Thymus (tissue), 14 donors: ENCODE measurements at places on chromosomes 2 and 18.

DNA sequence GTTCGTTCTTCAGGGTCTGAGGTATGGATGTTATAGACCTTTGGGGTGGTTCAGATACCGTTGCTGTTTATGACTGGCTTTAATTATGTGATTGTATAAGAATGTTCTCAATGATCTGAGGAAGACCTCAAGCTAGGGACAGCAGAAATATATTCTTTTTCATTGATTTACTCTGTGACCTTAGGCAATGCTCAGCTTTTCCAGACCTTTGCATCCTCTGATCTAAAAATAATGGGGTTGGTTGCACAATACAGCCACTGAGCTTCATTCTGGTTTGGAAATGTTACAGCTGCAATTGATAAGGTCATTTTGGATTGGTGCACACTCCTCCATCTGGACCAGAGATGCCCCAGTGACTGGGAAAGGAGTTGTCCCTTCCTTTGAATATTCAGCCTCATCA is 17.2 kb upstream of the CABYR start:
- no peak for DNase-seq
- no peaks in the 10 kb centered on the region for H3K4me1 ChIP-seq
- no peak overlapping the region for H3K4me3 ChIP-seq
- H3K36me3 ChIP-seq = peaks cover 46% of the 10 kb centered on the region
- no peaks in the 10 kb centered on the region for H3K27me3 ChIP-seq

GRCh38 chr2:25363733-25364132 is 22.0 kb upstream of the DNMT3A start:
- H3K36me3 ChIP-seq = no peaks in the 10 kb centered on the region
- peaks cover 13% of the 10 kb centered on the region for H3K4me1 ChIP-seq
- no peaks in the 10 kb centered on the region for H3K27me3 ChIP-seq
- H3K4me3 ChIP-seq = no peak overlapping the region
- DNase-seq = no peak

DNA sequence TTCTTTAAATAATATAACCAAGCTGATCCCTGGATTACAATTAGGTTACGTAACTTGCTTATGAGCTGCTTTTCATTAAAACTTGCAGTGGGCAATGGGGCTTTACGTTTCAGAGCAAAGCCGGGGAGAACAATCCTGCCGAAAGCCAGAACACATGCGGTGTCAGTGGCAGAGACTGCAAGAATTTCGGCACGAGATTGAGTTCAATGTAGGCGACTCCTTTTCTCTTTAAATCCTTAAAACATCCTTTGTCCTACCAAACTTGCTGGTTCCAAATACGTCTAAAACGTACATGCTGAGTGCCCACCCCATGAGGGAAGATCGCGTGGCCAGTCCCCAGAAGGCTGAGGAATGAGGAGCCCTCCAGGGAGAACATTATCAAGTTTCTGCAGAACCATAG is 36.8 kb upstream of the NCOA1 start:
- H3K27ac ChIP-seq = peak overlapping the region; percentile 59
- H3K27me3 ChIP-seq = no peaks in the 10 kb centered on the region
- no peaks in the 10 kb centered on the region for H3K4me1 ChIP-seq
- DNase-seq = no peak
- no peak overlapping the region for H3K4me3 ChIP-seq

DNA sequence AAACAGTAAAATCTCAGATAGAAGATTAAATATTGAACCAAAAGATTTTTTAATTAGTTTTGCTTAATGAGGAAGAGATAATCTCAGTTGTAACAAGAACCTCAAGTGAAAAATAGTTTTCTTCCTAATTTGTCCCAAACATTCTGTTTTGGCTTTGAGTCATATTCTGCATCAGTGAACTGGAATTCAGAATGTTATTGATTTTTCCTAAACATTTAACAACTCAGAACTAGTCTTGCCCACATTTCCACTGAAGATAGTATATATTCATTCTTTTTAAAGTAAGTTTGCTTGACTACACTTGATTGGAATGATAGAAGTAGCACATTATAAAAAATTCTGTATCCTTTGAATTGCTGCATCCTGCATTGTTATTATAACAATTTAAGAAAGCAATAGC is 85.7 kb upstream of the UGP2 start:
- H3K36me3 ChIP-seq = no peaks in the 10 kb centered on the region
- DNase-seq = no peak
- H3K27me3 ChIP-seq = no peaks in the 10 kb centered on the region

GRCh38 chr18:79531386-79531785 is 135.7 kb downstream of the NFATC1 start:
- no peak for DNase-seq
- no peaks in the 10 kb centered on the region for H3K27me3 ChIP-seq
- no peak overlapping the region for H3K4me3 ChIP-seq
- H3K36me3 ChIP-seq = peaks cover 14% of the 10 kb centered on the region
- no peaks in the 10 kb centered on the region for H3K4me1 ChIP-seq

GRCh38 chr2:96730212-96730611 is 9.7 kb downstream of the LMAN2L start:
- no peak overlapping the region for H3K4me3 ChIP-seq
- no peaks in the 10 kb centered on the region for H3K4me1 ChIP-seq
- H3K36me3 ChIP-seq = peaks cover 53% of the 10 kb centered on the region
- no peak for DNase-seq

GRCh38 chr2:217510771-217511291 is 492.0 kb downstream of the TNS1 start:
- DNase-seq = peak; percentile 69

GRCh38 chr2:178295906-178296305 is 101.6 kb downstream of the OSBPL6 start:
- H3K27ac ChIP-seq = no peak overlapping the region
- no peaks in the 10 kb centered on the region for H3K27me3 ChIP-seq
- no peaks in the 10 kb centered on the region for H3K36me3 ChIP-seq
- no peaks in the 10 kb centered on the region for H3K4me1 ChIP-seq
- no peak overlapping the region for H3K4me3 ChIP-seq

- H3K4me3 ChIP-seq = no peak overlapping the region
- no peak overlapping the region for H3K27ac ChIP-seq
- no peaks in the 10 kb centered on the region for H3K27me3 ChIP-seq
- DNase-seq = no peak
Measured at GRCh38 chr2:210676067-210676466, 119.7 kb downstream of the CPS1 start.

- no peaks in the 10 kb centered on the region for H3K36me3 ChIP-seq
- no peaks in the 10 kb centered on the region for H3K4me1 ChIP-seq
- no peak overlapping the region for H3K27ac ChIP-seq
- H3K27me3 ChIP-seq = no peaks in the 10 kb centered on the region
- no peak for DNase-seq
- H3K4me3 ChIP-seq = no peak overlapping the region
Measured at GRCh38 chr2:236826606-236827156, 257.1 kb downstream of the ACKR3 start.

DNA sequence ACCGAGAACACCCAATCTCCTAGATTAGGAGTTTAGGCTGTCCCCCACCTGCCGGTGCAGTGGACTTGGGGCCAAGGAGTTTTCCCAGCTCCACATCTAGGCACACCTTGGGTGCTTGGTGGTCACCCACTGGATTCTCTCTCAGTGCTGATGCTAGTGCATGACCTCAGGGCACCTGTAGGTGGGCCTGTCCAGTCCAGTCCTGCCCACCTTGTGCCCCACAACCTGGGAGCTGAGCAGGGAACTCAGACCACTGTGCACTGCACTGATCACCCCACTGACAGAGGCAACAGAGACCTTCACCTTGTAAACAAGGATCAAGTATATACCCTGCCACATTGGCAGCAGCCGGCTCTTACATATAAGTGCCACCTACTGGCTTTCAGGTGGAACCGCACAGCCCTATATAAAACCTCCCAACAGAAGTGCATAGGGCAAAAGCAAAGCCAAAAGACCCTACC is 12.7 kb upstream of the CDH19 start:
- no peaks in the 10 kb centered on the region for H3K4me1 ChIP-seq
- H3K36me3 ChIP-seq = no peaks in the 10 kb centered on the region
- no peaks in the 10 kb centered on the region for H3K27me3 ChIP-seq
- no peak overlapping the region for H3K27ac ChIP-seq
- no peak for DNase-seq

DNA sequence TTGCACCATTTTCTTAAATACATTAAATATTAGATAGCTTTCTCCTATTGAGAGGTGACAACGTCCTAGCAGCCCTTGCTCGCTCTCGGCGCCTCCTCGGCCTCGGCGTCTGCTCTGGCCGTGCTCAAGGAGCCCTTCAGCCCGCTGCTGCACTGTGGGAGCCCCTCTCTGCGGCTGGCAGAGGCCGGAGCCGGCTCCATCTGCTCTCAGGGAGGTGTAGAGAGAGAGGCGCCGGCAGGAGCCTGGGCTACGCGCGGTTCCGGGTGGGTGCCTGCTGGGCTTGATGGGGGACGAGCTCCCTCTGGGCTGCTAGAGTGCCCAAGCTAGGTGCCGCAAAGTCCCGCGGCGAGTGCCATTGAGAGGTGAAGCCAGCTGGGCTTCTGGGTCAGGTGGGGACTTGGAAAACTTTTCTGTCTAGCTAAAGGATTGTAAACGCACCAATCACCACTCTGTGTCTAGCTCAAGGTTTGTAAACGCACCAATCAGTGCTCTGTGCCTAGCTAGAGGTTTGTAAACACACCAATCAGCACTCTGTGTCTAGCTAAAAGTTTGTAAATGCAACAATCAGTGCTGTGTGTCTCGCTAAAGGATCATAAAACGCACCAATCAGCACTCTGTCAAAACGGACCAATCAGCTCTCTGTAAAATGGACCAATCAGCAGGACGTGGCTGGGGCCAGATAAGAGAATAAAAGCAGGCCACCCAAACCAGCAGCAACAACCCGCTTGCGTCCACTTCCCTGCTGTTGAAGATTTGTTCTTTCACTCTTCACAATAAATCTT is 3.1 kb downstream of the RPRD1A start:
- H3K27me3 ChIP-seq = no peaks in the 10 kb centered on the region
- no peak overlapping the region for H3K4me3 ChIP-seq
- H3K4me1 ChIP-seq = no peaks in the 10 kb centered on the region
- DNase-seq = no peak
- H3K27ac ChIP-seq = no peak overlapping the region
- H3K36me3 ChIP-seq = no peaks in the 10 kb centered on the region

- no peak overlapping the region for H3K27ac ChIP-seq
- DNase-seq = no peak
- no peaks in the 10 kb centered on the region for H3K27me3 ChIP-seq
- H3K4me1 ChIP-seq = no peaks in the 10 kb centered on the region
- H3K36me3 ChIP-seq = no peaks in the 10 kb centered on the region
Measured at GRCh38 chr2:173048897-173049661, 26.6 kb upstream of the MAP3K20 start.

- no peaks in the 10 kb centered on the region for H3K36me3 ChIP-seq
- H3K4me3 ChIP-seq = no peak overlapping the region
- no peak for DNase-seq
- no peak overlapping the region for H3K27ac ChIP-seq
- no peaks in the 10 kb centered on the region for H3K4me1 ChIP-seq
- H3K27me3 ChIP-seq = no peaks in the 10 kb centered on the region
Measured at GRCh38 chr2:223034221-223034975, 17.6 kb upstream of the KCNE4 start.

DNA sequence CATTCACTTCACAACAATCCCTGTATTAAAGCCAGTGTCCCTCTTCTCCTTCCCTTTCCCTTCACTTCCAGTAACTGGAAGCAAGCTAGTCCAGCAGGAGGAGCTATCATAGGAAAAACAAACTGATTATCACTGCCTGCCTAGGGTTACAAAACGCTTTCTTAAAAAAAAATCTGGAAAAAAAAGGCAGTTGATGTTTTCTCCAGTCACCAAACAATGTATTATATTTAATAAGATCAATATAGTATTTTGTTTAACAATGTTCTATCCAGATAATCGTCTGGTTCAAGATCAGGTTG is 78.8 kb upstream of the ITGB6 start:
- H3K27me3 ChIP-seq = no peaks in the 10 kb centered on the region
- peaks cover 11% of the 10 kb centered on the region for H3K36me3 ChIP-seq
- DNase-seq = no peak
- H3K4me3 ChIP-seq = no peak overlapping the region

DNA sequence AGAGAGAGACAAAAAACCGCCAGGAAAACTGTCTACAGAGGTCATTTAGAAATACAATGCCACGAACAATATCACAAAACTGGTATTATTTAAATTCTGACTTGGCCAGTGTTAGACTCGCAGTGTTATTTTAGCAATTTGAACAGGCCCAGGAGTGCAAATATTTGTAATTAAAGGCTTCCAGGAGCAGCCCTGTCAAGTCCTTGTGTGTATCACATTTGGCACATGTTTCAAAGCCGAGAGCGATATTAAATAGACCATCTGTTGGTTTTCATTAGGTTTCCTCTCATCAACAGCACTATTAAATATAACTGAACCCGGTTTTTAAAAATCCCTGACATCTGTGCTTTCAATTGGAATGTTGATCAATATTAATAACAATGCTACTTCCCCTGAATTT is 656.9 kb downstream of the TSN start:
- DNase-seq = no peak
- no peaks in the 10 kb centered on the region for H3K4me1 ChIP-seq
- no peaks in the 10 kb centered on the region for H3K36me3 ChIP-seq
- no peak overlapping the region for H3K27ac ChIP-seq
- H3K4me3 ChIP-seq = no peak overlapping the region

GRCh38 chr2:15893689-15894480 is 46.5 kb upstream of the MYCN start:
- no peaks in the 10 kb centered on the region for H3K36me3 ChIP-seq
- peak overlapping the region; percentile 12 for H3K27ac ChIP-seq
- DNase-seq = no peak
- H3K4me1 ChIP-seq = peaks cover 19% of the 10 kb centered on the region

DNA sequence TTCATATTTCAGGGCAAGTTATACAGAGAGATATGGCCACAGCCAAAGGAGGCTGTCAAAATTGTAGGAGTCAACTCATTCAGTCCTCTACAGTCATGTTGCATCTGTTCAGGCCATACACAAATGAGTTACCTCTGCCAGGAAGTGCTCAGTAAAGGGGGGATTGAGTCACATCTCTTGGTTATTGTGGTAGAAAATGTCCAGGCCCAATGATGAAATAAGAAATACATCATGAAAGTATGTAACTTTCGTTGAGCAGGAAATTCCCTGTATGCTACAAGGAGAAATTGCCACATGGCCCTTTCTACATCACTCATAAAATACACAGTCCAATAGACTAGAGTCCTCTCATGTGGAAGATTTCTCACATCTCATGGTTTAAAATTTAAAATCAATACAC is 103.9 kb upstream of the COL3A1 start:
- H3K4me1 ChIP-seq = no peaks in the 10 kb centered on the region
- H3K27me3 ChIP-seq = no peaks in the 10 kb centered on the region
- DNase-seq = no peak
- no peak overlapping the region for H3K27ac ChIP-seq
- H3K36me3 ChIP-seq = no peaks in the 10 kb centered on the region

DNA sequence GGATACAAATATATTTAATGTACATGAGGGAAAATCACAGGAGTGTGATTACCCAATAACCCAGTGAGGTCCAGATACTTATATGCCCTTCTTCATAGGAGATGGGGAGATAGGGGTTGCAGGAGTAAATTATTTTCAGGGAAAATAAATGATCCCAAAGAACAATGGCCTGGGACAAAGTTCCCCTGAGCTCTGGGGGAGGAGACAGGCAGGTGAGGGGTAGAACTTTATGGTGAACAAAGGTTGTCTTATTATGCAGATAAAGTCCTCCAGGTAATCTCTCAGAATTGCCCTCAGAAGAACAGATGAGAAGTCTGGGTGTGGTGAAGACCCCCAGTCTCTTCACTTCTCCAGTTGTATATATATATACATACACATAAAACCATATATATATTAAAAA is 22.1 kb upstream of the RMDN2 start:
- DNase-seq = no peak
- H3K27ac ChIP-seq = no peak overlapping the region
- H3K4me1 ChIP-seq = no peaks in the 10 kb centered on the region
- H3K36me3 ChIP-seq = no peaks in the 10 kb centered on the region
- no peak overlapping the region for H3K4me3 ChIP-seq
